ENCODE measurements at places on chromosomes 4 and X. TPM values are rescaled to one million over a fixed set of nuclear protein-coding genes. Genes with fewer than 3 reads are reported as not detected.

The DCX gene
- polyA plus RNA-seq, result 10.0 TPM

The KCTD8 gene
- polyA plus RNA-seq, result not detected

The ANKRD50 gene
- 67.0 TPM for polyA plus RNA-seq

The XAGE1B gene
- not detected for polyA plus RNA-seq

The TRIM61 gene
- polyA plus RNA-seq, result not detected

The GC gene
- polyA plus RNA-seq, result not detected

The GPC3 gene
- 363 TPM for polyA plus RNA-seq

The MAGEC1 gene
- not detected for polyA plus RNA-seq

The POU4F2 gene
- not detected for polyA plus RNA-seq

The TLR8 gene
- polyA plus RNA-seq, result 0.31 TPM

The PPEF2 gene
- not detected for polyA plus RNA-seq

The PFKFB1 gene
- polyA plus RNA-seq, result 0.81 TPM

The RAI2 gene
- 9.6 TPM for polyA plus RNA-seq

The NAP1L3 gene
- not detected for polyA plus RNA-seq

The OTC gene
- not detected for polyA plus RNA-seq

The DUSP9 gene
- 0.45 TPM for polyA plus RNA-seq

The CABS1 gene
- not detected for polyA plus RNA-seq

The SATL1 gene
- 0.77 TPM for polyA plus RNA-seq

DNA sequence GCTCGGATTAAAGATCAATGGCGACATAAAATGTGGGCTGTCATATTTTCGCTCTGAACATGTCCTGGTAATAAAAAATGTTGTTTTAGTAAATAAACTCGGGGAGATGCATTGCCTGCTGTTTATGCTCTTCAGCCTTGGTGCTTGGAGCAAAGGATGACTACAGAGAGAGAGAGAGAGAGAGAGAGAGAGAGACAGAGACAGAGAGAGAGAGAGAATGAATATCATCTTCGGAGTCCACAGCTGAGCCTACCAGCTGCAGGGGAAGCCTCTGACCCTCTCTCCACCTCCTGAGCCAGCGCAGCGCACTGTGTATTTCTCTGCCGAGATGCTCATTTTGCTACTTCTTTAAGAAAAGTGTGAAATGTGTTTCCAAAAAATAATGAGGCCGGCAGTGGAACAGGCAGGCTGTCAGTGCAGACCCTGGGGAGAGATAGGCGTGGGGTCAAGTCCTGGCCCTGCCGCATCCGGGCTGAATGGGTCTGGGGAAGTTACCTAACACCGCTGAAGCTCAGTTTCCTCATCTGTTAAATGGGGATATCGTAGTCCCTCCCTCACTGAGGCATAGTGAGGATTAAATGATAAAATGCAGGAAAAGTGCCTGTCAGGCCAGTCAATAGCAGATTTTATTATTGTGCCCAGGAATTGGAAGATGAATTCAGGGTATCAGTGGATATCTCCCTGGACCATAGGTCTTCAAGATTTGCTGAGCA is 58.5 kb upstream of the LGI2 start:
- DNase-seq, result no peak

DNA sequence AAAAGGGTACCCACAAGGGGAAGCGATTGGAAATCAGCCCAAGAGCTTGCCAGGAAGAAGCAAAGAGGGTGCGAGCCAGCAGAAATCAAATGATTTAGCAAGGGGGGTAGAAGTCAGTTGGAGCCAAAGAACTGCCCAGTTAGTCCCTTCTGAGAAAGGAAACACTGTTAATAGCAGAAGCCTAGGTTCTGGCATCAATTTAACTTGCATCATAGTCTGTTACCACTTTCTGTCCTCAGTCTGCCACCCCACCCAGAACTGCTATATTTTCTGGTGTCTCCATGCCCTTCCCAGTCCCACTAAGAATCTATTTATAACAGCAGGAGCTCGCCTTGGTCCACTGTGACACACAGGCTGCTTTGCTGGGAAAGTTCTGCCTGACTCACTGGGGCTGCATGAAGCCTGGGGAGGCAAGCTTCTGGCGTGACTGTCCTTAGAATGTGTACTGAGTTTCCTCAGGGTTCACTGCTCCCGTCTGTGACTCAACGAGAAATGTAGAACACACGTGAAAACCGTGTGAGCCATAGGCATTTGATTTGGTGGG is 157.8 kb upstream of the TTC29 start:
- DNase-seq, result no peak

- peak; percentile 28 for DNase-seq
These were observed 181.7 kb upstream of the AGTR2 start for GRCh38 chrX:115988825-115989224.

DNA sequence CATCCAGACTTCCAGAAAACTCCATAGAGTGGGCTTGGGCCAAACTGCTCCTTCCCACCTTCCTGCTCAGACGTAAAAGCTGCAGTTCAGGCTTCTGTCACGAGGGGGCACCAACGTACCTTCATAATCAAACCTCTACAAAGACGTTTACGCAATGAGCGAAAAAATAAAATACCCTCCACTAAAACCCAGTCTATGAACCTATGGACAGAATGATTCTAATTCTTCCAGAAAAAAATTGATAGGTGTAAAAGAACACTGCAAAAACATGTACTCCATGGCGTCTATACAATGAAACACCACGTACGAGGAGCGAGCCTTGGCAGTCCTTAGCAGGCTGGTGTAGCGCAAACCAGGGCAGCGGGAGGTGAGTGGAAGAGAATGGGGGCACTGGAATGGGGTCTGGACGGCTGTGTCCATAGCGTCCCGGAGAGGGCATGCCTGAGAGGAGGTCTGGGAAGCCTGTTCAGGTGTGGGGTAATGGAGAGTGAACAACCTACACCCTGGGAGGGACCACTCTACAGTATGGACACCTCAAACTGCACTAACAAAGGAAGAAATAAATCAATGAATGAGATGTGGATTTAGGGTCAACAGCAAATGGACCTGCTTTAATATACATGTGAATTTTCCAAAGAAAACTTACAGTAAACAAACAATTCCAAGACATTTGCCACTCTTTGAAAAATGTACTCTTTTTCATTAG is 14.4 kb upstream of the RAB40A start:
- DNase-seq, result peak; percentile 85

GRCh38 chr4:40984051-40984450 is 230.3 kb downstream of the APBB2 start:
- no peak for DNase-seq

- no peak for DNase-seq
These were observed 55.8 kb upstream of the CD99 start for GRCh38 chrX:2635342-2635741.

GRCh38 chrX:2767631-2768455 is 16.0 kb downstream of the XG start:
- DNase-seq, result no peak

GRCh38 chr4:105350859-105351490 is 122.9 kb downstream of the PPA2 start:
- DNase-seq, result peak; percentile 69

DNA sequence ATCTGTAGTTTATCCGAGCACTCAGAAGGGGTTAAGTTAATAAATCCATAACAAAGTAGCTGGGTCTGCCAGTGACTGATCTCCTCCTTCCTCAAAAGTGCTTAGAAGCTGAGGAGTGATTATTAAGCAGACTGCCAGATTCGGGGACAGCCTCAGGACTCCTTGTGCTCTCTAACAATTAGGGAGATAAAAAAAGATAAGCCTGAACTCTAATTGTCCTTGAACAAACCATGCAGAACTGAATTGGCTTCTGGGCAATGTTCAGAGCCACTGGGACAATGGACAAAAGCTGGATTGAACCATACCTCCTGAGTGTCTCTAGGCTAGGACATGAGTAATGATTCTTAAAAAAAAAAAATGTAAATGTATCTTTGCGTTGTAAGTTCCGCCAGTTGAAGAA is 22.7 kb upstream of the GRPR start:
- DNase-seq, result no peak

GRCh38 chrX:119423631-119424030 is 24.5 kb downstream of the SLC25A43 start:
- no peak for DNase-seq

- no peak for DNase-seq
These were observed 19.2 kb downstream of the WFS1 start for GRCh38 chr4:6288871-6289270.

DNA sequence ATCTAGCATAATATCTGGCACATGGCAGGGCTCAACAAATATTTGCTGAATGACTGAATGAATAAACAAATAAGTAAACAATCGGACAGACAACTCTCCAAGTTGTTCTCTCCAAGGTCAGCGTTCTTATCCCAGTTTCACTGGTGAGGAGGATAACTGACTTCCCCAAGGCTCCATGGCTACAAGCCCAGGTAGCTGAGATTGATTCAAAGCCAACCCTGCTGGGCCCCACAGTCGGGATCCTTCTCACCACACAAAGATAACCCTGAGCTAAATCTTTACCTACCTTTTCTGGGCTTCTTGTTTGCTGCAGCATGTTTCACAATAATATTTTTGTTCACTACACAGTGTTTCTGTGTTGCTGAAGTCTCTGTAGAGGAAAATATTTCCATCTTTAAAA is 54.9 kb downstream of the USP46 start:
- DNase-seq, result no peak

GRCh38 chr4:3257103-3257555 is 8.2 kb downstream of the MSANTD1 start:
- no peak for DNase-seq

DNA sequence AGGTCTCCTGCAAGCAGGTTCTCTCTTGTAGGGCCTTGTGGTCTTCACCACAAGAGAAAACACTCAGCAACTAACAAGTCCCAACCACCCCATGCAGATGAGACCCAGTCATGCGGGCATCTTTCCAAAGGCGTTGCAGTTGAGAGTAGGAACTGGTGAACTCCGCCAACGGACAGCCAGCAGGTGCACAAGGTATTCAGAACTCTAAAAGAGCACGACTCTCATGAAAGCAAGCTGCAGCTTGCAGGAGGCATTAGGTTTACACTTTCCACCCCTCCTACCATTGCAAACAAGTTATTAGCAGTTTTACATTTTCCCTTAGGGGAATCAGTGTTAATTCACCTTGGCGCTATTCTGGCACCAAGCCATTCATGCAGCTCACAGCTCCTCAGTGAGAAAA is 173.4 kb upstream of the KIT start:
- no peak for DNase-seq

DNA sequence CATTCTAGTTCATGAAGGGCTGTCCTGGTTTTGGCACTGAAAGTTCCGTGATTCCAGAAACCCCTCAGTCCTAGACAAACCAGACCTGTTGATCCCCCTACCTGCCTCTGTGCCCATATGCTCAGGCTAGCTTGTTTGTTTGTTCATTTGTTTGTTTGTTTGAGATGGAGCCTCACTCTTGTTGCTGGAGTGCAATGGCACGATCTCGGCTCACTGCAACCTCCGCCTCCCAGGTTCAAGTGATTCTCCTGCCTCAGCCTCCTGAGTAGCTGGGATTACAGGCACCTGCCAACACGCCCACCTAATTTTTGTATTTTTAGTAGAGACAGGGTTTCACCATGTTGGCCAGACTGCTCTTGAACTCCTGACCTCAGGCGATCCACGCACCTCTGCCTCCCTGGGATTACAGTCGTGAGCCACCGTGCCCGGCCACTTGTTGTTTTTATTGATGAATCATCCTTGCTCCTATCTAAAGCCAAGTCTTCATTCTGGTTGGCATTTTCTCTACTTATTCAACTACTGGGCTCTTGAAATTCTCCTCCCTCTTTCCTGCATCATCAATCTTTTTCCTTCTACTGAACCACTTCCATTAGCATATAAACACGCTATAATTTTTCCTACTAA is 86.3 kb upstream of the BMP2K start:
- no peak for DNase-seq

GRCh38 chr4:86218746-86219473 is 140.9 kb downstream of the MAPK10 start:
- DNase-seq, result no peak

DNA sequence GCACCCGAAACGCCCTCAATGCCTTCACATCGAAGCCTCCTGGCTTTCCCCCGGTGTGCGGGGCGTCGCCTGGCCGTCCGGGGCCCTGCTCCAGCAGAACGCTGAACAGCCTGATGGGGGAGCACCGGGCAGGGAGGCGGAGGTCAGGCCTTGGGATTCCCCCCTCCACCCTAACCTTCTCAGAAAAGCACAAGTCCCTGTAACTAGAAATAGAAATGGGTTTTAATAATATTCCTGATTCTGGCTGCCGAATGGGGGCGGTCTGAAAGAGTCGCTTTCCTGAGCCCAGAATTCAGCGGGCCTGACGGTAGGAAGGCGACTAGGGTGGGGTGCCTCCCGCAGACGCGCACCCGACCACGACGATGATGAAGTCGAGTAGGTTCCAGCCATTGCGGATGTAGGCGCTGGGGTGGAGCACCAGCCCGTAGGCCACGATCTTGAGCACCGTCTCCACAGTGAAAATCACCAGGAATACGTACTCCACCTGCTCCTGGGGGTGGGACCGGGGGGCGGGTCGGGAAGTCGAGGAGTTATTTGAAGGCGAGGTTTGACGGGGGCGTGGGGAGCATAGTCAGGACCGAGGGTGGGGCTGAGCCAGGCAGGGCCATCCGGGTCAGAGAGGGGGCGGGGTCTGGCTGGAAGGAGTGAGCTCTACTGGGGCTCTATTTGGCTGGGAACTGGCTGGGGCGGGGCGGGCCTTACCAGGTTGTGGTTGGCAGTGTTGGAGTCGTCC is 2.5 kb downstream of the CACNA1F start:
- no peak for DNase-seq

GRCh38 chr4:184174571-184175488 is 42.8 kb downstream of the ENPP6 start:
- no peak for DNase-seq

DNA sequence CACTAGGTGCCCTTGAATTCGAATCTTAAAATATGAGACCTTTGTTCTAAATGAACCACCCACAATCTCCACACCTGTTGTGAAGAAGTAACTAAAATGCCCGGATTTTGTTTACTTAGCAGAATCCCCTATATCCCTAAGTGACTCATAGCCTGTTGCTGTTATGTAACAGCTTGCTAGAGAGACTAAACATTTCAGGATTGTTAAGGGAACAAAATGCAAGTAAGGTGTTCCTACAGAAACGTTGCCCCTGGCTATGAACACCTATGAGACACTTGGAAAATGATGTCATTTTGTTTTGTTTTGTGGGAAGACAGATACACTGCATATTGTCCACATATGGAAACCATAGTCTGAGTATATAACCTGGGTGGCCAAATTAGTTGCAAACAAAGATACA is 24.2 kb upstream of the MXRA5 start:
- no peak for DNase-seq

DNA sequence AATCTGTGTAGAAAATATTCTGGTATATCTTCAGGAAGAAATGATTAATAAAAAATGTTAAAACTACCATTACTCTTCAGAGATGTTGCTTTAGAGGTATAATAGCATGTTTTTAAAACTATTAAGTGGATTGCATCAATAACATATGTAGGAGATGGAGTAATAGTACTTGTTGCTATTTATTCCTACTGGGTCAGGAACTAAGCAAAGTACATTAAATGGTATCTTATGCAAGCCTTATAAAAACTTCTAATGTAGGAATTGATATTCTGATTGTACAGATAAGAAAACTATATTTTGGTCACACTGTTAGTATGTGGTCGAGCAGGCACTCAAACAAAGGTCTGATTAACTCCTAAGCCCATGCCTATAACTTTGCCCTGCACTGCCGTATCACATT is 31.4 kb upstream of the PDLIM5 start:
- DNase-seq, result no peak

GRCh38 chr4:25174674-25175073 is 14.4 kb upstream of the SEPSECS start:
- no peak for DNase-seq

- no peak for DNase-seq
These were observed 174.5 kb upstream of the C1QTNF7 start for GRCh38 chr4:15253349-15253748.

- DNase-seq, result no peak
These were observed 118.8 kb downstream of the PSAPL1 start for GRCh38 chr4:7315935-7316334.

GRCh38 chr4:153486281-153487151 is 20.4 kb downstream of the TMEM131L start:
- DNase-seq, result no peak
